ENCODE measurements at places on chromosomes 16 and 17.

- no peak for DNase-seq
Measured at GRCh38 chr16:66580605-66581209, 1.4 kb downstream of the CMTM2 start.

DNA sequence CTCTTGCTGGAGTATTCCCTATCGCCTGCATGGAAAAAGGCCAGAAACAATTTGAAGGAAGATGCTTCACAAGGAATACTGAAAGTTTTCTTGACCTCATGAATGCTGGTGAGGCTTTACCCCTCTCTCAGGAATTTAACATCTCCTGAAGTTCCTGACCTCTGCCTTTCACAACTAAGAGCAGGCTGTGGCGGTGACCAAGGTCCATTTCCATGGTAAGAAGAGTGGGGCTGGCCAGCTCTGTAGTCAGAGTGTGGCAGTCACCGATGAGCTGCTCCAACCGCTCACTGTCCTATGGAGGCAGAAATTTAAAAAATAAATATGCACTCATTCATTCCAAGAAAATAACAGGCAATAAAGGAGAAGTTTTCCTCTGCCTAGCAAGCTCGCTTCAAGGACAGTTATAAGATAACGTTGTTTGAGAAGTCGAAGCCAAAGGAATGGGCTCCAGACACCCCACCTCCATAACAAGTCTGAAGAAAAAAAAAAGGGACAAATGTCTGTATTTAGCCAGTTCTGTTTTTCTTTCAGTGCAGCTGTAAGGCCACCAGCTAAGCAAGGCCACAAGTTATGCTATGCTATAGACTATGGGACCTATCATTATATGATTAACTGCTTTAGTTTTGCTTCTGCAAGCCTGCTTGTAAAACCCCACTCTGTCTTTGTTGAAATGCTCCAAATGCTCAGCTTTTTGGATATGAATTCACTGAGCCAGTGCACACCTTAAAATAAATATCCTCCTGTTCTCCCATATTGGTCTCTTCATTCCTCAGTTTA, 6.0 kb upstream of the CCL4L2 start:
- no peak for DNase-seq

DNA sequence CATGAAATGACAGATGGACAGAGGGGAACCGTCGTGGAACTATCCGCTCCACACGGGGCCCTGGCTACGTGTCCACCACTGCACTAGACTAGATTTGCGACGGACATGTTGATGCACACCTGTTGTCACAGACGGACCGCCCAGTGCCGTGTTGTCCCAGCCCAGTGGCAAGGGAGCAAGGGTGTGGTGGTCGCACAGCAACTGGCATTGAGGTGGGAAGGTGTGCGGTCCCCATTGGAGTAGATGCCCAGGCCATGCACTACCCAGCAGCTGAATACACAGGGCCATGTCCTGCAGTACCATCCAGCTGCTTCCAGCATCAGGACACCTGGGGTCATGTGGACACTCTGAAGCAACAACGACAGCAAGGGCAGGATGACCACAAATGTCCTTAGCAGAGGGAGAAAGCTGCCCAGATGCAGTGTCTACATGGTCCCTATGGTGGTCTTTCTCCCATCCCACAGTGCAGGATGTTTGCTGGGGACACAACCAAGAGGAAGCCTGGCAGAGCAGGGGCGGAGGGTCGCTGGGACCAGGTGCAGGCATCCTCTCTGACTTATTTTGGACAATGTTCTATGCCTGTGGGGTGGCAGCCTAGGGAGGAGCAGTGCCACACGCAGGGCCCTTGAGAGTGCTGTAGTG, 8.8 kb downstream of the FOXF1 start:
- DNase-seq: no peak

GRCh38 chr17:77424585-77425344, 284.0 kb downstream of the SEC14L1 start:
- no peak for DNase-seq

- no peak for DNase-seq
Measured at GRCh38 chr17:50462446-50462845, 6.2 kb downstream of the CHAD start.

- no peak for DNase-seq
Measured at GRCh38 chr16:88487920-88488851, 35.1 kb downstream of the ZFPM1 start.

- DNase-seq: no peak
Measured at GRCh38 chr16:54397190-54397835, 110.7 kb upstream of the IRX3 start.

- DNase-seq: no peak
Measured at GRCh38 chr17:1852327-1852726, 22.5 kb downstream of the RPA1 start.

GRCh38 chr17:74641224-74641957, 17.9 kb upstream of the CD300E start:
- DNase-seq: no peak

DNA sequence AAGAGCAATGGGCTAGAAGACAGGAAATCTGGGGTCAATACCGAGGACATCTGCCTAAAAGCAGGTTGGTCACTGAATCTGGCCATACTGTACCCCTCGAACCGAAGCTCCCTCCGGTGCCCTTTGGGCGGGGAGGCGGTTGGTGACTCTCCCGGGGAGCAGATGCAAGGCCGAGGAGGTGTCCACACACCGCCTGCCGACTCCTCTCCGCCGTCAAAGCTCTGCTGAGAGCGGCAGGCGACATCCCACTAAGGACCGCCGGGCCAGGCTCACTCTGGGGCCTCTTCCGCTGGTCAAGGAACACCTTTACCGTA, 458 bp downstream of the ZNF200 start:
- no peak for DNase-seq

- DNase-seq: no peak
Measured at GRCh38 chr17:55330344-55330933, 65.7 kb downstream of the HLF start.

DNA sequence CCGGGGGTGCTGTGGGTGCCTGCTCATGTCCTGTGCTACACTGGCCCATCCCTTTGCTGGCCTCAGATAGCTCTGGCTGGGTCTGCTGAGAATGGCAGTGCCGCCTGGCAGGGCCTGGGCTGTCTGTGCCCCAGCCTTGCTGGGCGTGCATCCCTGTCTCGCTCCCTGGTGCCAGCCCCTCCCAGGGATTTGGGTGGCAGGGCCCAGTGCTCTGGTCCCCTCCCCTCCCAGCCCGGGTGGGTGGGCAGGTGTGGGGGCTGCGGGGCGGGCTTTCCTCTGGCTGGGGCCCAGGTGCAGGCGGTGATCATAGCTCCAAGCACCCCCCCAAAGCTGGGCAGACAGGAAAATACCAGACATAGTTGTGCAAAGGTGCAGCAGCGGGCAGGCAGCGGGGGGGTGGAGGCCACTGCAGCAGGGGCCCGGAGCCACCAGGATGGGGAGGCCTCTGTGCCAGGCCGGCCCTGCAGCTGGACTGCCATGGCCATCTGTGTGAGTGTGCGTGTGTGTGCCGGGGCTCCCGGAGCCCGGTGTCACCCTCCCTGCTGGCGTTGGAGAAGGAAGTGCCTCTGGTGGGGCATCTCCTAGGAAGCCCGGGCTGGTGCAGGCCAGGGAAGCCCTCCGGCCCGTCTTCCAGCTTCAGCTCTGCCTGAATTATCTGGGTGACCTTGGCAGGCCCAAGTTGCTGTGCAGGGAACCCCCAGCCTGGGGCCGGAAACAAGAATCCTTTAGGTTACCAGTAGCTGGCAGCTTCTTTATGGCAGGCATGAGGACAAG, 7.4 kb downstream of the GLIS2 start:
- no peak for DNase-seq

DNA sequence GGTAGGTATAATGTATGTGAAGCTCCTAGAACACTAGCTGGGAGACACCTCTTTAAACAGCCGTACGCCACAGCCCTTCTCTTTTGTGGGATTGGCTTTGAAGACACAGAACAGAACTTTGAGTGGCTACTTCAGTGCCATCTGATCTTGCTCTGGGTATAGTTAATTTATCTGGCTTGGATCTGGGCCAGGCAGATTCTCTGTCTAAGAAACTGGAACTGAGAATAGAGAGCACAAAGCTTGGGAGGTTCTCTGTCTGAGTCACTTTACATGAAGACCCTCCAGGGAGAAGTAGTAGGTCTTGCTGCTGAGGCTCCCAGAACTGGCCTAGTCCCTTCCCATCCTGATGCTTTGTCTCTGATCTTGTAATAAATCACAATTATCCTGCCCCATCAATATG, 721.0 kb upstream of the KIF2B start:
- no peak for DNase-seq

GRCh38 chr16:67114793-67115192, 5.1 kb downstream of the PHAF1 start:
- DNase-seq: no peak

DNA sequence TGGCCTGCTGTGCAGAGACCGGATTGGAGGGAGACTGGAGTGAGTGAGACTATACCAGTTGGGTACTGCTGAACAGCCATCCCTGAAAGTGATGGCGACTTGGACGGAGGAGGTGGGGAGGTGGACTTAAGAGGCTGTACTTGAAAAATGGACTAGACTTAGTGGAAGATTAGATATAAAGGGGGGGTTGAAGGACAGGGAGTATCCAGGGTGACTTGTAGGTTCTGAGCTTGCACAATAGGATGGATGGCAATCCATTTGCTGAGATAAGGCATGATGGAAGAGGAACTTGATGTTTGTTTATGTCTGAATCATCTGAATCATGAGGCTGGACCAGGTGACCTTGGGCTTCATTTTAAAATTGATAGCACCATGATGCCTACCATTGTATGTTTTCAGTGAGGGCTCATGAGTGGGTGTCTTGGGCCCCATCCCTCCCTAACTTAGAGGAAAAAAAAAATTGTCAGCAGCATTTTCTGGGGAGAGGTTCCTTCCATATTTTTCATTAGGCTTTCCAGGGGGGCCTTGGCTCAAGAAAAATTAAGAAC, 41.2 kb downstream of the PRKCA start:
- DNase-seq: no peak

- no peak for DNase-seq
Measured at GRCh38 chr17:55069983-55070529, 101.5 kb downstream of the STXBP4 start.
